ENCODE measurements at places on chromosomes 3 and 15.

GRCh38 chr15:75647370-75648155, at the start of gene SNX33:
Gene SNX33 (plus strand): TSS chr15:75647912. CDS start chr15:75649103, 1,191 bp downstream.
- DNase-seq: peak; percentile 68

- peak; percentile 87 for DNase-seq
These were observed 130.3 kb downstream of the GHSR start for GRCh38 chr3:172317984-172318383.

- no peak for DNase-seq
These were observed 31.7 kb downstream of the HMCES start for GRCh38 chr3:129310111-129311011.

DNA sequence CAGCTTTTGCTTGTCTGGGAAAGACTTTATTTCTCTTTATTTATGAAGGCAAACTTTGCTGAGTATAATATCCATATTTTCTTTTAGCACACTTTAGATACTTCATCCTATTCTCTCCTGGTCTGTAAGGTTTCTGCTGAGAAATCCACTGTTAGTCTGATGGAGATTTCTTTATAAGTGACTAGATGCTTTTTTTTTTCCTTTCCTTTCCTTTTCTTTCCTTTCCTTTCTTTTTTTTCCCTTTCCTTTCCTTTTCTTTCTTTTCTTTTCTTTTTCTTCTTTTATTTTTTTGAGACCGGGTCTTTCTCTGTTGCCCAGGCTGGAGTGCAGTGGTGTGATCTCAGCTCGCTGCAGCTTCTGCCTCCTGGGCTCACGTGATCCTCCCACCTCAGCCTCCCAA, 38.4 kb downstream of the TOPAZ1 start:
- DNase-seq: no peak

Data from inflammatory macrophage treated with lipopolysaccharide for 1 hour (primary cell).